Inflammatory macrophage treated with lipopolysaccharide for 1 hour (primary cell): ENCODE measurements at places on chromosomes 1 and 21.
A peak's percentile ranks its signal among the peaks of the same experiment; 100 is the strongest.

DNA sequence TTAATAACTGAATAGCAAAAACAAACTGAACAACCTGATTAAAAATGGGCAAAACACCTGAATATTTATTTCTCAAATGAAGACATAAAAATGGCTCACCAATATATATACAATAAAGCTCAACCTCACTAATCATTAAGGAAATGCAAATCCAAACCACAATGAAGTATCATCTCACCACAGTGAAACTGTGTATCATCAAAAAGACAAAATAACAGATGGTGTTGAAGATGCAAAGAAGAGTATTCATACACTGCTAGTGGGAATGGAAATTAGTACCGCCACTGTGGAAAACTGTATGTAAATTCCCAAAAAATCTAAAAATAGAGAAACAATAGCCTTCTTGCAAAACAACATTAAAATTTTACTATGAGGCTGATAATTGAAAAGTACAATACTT, 1660.1 kb upstream of the B3GALT2 start:
- no peak for DNase-seq

DNA sequence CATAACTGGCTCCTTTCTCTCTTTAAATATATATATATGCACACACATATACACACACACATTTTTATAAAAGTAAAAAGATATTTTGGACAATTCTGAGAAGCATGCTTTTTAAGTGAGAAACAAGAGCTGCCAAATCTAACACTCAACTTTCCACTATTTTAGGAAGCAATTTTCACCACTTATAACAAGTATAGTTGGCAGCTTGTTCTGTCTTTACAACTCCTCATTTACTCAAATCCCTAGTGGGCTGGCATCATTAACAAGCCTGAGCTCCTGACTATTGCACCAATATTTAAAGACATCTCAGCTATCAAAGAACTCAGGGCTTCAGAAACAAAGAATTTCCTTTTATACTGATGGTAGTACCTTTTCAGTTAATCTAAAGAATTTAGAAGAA, 76.6 kb downstream of the RAB3GAP2 start:
- DNase-seq: no peak

GRCh38 chr1:196433000-196433399, 175.2 kb downstream of the KCNT2 start:
- DNase-seq: no peak

- peak; percentile 78 for DNase-seq
These were observed 24.6 kb downstream of the ARHGEF19 start for GRCh38 chr1:16187748-16188401.

- no peak for DNase-seq
These were observed 119.1 kb downstream of the RGS7 start for GRCh38 chr1:241237873-241238272.

GRCh38 chr1:113191579-113192076, 118.6 kb downstream of the LRIG2 start:
- DNase-seq: peak; percentile 25

DNA sequence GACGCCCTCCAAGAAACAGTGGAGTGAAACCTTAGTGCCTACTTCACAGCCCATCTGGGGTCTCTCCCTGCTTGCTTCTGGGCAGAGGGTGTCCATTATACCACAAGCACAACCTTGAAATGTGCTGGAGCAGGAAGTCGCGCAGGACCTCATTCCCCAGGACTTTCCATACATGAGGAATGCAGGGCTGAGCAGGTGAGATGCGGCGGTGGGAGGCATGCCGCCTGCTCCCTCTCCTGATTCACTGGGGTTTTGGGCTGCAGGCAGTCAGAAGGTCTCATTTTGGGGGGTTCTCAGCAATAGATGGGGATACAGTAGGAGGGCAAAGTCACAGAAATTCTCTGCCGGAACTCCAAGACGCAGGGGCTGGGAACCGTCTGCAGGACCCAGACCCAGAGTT, 15.7 kb upstream of the UMODL1 start:
- DNase-seq: no peak

DNA sequence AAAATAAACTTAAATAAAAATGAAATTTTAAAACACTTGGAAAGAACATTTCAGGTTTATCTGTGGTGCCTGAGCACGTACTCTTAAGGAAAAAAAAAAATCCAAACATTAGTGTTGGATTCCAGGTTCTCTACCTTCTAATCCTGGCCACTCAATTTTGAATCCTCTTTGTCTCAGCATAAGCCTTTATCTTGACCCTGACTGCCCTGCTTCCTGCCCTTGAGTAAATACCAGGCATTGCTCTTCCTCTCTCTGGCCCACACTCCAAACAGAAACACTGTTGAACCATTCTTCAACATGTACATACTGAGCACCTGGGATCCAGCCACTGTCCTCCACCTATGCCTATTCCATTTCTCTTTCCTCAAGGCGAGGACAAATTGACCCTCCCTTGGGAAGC, 11.4 kb upstream of the VANGL1 start:
- no peak for DNase-seq

- peak; percentile 70 for DNase-seq
These were observed 16.2 kb upstream of the RNPC3 start for GRCh38 chr1:103509250-103509649.

- no peak for DNase-seq
These were observed 71.0 kb downstream of the MAB21L3 start for GRCh38 chr1:116182019-116182714.

- no peak for DNase-seq
These were observed 60.7 kb downstream of the MORN1 start for GRCh38 chr1:2330519-2331199.

DNA sequence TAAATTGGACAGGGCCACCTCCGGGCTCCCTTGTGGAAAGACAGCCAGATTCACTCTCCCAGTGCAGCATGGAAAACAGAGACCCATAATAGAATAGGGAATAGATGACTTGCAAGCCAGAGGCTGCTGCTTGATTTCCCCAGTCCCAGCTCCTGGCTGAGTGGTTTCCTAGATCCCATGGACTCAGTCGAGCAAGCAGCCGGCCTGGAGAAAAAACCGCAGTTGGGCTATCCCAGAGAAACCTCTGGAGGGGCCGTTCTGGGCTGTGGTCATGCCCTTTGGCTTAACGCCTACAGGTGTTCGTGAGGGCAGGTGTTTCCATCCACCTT, 61.7 kb downstream of the ELK4 start:
- DNase-seq: no peak

DNA sequence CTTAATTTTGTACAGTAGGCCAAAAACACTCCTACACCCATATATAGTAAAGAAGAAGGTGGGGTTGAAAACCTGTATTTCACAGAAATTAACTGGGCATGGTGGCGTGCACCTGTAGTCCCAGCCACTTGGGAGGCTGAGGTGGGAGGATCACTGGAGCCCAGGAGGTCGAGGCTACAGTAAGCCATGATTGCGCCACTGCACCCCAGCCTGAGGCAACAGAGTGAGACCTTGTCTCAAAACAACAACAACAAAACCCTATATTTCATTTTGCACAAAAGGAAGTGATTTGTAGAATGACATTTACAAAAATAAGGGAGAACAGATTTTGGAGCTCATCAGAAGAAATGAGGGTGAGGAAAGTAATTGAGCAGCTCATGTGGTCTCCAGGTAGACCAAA, 2.2 kb upstream of the LYPLA2 start:
- DNase-seq: no peak

GRCh38 chr1:160167056-160167455, 15.7 kb downstream of the ATP1A4 start:
- no peak for DNase-seq

GRCh38 chr1:31244326-31244725, 4.6 kb upstream of the NKAIN1 start:
- DNase-seq: no peak

- DNase-seq: no peak
These were observed 8.7 kb downstream of the KIRREL1 start for GRCh38 chr1:158002022-158002630.

- no peak for DNase-seq
These were observed 43.9 kb downstream of the SWT1 start for GRCh38 chr1:185200889-185201288.

DNA sequence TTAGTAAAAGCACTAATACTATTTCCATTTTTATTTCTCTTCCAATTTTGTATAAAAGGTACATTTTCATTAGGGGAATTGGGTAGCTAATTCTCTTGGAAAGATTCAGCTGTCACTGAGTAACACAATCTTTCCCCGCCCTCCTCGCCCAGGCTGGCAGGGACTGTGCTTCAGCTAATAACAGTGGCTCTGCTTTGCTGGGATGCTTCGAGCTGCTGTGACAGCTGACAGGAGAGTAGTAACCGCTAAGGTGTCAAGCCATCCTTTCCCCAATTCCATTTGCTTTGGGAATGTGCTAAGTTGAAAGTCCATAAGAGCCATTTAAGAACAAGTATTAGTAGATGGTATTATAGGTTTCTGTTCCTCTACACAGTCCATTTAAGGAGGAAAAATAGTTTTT, 106.7 kb upstream of the NRIP1 start:
- no peak for DNase-seq

DNA sequence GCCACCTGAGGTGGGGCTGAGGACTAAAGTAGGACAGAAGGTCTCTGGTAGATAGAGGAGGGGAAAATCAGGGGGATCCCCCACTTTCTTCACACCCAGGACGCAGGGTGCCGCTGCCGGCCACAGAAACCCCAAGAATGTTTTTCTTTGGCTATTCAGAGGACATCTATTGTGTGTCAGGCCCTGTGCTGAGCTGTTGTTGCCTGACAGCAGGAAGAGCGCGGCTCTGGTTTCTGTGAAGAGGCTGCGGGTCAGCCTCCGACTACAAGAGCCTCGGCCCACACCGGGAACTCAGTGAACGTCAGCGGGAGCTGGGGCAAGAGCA, 407 bp upstream of the PIGV start:
- peak; percentile 77 for DNase-seq

DNA sequence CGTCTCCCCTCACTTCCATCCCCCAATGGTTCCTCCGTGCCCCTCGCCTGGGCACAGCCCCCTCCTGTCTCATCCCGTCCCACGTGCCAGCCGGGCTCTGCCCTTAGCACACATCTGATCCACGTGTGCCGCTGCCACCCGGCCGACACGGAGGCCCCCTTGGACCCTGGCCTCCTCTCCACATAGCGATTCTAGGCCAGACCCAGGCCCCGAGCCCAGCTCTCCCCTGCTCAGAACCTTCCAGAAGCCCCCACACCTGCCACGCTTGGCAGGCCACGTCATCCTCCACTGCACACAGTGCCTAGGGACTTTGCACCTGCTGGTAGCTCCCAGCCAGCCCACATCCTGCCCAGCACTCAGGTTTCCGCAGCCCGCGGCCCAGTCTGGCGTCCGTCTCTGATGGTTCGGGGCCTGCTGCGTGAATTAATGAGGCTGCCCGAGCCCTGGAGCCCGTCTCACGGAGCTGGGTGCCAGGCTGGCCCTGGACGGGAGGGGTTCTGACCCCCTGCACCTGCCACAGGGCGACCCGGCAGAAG, 20.1 kb downstream of the PLCH2 start:
- no peak for DNase-seq

DNA sequence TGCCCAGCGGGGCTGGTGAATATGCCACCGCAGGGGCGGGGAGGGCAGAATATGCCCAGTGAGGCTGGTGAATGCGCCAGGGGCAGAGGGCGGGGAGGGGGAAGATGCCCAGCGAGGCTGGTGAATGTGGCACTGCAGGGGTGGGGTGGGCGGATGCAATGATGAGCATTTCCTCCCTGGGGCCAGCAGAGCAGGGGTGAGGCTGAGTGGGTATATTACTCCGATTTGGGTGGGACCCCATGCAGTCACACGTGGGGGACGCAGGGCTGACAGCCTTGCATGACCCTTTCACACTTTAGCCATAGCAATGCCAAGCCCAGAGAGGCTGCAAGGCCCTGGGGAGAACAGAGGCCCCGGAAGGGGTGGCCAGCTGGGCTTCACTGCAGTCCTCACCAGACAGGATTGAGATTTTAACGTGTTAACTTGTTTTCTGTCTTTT, 9.3 kb upstream of the SLX9 start:
- no peak for DNase-seq

GRCh38 chr1:197336571-197336970, 68.5 kb downstream of the CRB1 start:
- DNase-seq: no peak

DNA sequence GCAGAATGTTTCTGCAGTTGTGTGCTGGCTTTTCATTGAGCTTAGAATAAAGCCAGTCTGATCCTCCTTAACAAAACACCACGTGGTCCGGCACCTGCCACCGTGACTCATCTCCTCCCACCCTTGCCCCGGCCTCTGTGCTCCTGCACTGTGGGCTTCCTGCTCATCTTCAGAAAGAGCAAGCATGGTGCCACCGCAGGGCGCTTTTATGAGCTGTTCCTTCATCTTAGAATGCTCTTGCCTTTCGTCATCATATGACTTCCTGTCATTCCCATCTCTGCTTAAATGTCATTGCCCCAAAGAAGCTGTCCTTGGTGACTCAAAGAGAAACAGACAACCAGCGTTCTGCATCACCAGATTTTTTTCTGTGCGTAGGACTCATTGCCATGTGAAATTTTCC, 117.8 kb downstream of the HHAT start:
- DNase-seq: peak; percentile 3

- no peak for DNase-seq
These were observed 49.5 kb downstream of the ATP6V1G3 start for GRCh38 chr1:198491028-198491427.

DNA sequence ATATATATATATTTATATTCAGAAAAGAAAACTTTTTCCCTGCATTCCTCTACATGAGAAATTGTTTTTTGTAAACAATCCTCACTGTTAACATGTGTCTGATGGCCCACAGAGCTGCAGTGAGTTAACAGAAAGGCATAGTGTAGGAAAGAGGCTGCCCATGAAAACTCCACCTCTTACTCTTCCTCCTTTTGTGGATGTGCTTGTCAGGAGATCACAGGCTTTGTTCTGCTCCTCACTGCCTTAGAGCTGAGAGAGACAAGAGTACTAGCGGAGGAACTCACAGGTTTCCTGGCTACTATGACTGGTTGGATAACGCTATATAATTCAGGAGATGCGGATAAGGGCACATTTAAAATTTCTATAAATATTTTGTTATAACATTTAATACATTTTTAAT, 200.6 kb downstream of the BRINP3 start:
- no peak for DNase-seq

DNA sequence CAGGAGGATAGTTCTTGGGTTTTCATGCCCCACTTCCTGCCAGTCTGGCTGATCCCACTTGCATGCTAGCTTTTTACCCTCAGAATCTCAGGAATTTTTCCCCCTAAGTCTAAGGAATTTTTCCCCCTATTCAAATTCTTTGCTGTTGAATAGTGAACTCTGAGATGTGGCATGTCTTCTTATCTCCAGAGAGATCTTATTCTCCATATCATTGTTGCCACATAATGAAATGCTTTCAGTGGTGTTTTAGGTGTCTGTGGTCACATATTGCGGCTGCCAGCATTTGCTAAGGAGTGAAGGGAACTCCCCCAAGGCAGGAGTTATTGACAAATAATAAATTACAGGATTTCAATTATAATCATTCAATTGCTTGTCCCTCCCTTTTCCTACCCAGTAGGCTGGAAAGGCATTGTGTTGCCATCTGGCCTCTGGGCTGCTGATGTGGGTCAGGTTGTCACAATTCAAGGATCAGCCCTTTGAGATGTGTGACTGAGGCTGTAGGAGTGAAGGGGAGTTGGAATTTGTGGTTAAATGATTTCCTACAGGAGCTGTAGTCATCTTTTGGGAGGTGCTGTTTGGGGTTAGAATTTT, 3.9 kb upstream of the FLG start:
- DNase-seq: no peak

- DNase-seq: no peak
These were observed 5.3 kb upstream of the CHD1L start for GRCh38 chr1:147236959-147237791.

- no peak for DNase-seq
These were observed 8.9 kb upstream of the HAO2 start for GRCh38 chr1:119359730-119360129.

- DNase-seq: no peak
These were observed 36.1 kb upstream of the PRKACB start for GRCh38 chr1:84107955-84108354.

- DNase-seq: no peak
These were observed 52.1 kb downstream of the ARID4B start for GRCh38 chr1:235275836-235276235.
